Retina (tissue), 1 donor: ENCODE measurements at places on chromosomes 12 and 14.

GRCh38 chr14:25685004-25685403 is 635.1 kb upstream of the STXBP6 start:
- no peak for DNase-seq

- DNase-seq, result no peak
Observed at GRCh38 chr12:94670898-94671297, 20.5 kb upstream of the TMCC3 start.

GRCh38 chr12:3028108-3028507 is 49.1 kb upstream of the TSPAN9 start:
- DNase-seq, result no peak

DNA sequence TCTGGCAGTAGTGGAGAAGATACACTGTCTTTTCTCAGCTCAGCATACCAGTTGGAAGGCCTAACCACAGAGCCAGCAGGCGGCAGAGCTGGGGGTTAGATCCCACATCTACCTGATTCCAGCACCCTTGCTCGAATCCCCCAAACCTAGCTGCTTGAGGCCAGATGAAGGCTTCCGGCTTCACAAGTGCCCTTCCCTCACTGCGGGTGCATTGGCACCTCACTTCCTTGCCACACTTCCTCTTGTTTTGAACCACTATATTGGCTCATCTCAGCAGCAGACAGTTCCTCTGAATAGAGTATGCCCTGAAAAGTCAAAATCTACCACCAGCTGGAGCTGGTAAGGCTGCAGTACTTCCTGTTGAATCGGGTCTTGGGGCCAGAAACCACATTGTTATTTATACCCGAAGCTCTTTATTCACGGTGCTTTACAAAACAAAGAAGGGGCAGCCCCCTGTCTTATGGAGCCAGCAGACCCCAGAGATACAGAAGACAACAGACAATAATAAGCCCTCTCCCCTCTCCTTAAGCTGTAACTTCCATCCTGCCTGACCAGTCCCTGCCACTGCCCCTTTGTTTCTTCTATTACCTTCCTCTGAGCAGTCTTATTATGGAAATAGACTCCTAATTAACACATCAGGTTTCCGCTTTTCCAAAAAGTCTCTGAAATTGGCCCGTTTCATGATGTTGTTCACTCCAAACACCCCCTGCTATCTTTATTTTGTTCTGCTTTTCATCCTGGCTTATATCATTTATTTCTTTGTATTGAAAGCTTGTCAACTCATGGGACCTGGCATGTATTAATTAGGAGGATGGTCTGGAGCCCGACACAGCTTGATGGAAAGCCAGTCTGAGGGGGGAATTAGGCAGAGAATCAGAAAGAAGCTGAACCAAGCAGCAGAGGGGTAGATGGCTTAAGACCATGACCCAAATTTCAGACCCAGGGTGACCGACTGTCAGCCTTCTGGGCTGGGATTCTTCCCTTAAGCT is 233.5 kb downstream of the EFCAB11 start:
- DNase-seq, result peak; percentile 29

DNA sequence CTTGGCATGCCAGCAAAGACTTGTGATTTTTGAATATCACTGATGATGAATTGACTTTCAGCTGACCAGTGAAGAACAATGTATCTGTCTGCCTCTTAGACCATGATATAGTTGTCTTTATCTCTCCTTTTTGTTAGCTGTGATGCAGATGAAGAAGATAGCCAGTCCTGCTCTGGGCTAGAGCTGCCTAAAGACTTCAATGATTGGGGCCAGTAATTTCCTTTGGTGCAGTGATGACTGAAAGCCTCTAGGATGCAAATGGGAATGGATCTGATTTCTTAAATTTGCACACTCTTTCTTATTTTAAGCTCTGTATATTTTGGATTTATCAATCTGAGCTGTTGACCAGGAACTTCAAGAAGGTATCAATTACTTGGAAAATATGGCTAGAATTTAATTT is at the start of gene TAS2R9:
Gene TAS2R9, minus strand, starts transcription at position 101 of the 400 bp plus-strand sequence. Its CDS starts 93 bp downstream, at position 8.
- DNase-seq, result no peak

DNA sequence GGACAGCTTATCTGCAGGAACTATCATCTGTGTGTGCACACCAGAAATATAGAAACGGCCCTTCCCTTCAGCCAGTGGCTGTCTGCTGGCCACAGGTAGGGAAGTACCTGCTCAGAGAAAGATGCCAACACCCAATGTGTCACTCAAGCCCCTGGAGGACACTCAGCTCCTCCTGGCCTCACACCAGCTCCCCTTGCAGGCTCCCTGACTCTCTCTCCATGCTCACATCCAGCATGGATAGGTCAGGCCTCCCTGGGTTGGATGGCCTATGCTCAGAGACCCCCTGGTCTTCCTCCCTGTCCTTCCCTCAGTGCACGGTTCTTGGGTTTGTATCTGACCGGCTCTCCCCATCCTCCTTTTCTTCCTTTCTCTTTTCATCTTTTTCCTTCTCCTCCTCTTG is 202.1 kb downstream of the BCL11B start:
- no peak for DNase-seq

- no peak for DNase-seq
Observed at GRCh38 chr12:90936230-90937005, 18.6 kb downstream of the CCER1 start.

GRCh38 chr14:69956970-69957369 is 77.8 kb downstream of the SMOC1 start:
- DNase-seq, result no peak

GRCh38 chr12:103326190-103326589 is 169.6 kb downstream of the C12orf42 start:
- no peak for DNase-seq

GRCh38 chr12:11693601-11694000 is 44.1 kb downstream of the ETV6 start:
- DNase-seq, result no peak

DNA sequence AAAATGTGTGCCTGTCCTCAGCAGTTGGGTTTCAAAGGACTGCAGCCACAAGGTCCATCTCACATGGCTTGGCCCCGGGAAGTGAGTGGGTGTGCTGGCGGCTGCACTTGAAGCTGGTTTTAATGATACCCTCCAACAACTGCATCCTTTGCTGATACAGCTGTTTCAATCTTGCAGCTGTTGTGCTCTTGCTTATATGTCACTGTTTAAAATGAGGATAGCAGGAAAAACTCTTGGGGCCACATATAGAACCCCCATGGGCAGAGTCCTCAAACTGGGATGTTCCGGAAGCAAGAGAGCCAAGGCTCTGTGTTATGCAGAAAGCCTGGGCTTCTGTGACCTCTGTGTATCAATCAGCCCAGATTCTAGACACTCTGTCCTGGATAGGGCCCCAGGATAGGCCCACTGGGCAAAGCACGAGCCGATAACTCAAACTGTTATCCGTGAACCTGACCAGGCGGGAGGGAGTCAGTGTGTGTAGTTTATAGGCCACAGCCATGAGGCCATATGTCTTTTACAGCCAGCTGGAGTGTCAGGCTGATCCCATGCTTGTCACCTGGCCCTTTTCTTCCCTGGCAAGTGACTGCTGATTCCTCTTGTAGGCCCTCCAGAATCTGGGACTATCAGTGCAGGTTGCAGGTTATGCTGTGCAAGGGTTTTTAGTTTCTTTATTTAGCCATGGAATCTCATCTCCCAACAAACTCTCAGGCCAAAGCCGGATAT is 74.3 kb downstream of the SSPN start:
- DNase-seq, result no peak

DNA sequence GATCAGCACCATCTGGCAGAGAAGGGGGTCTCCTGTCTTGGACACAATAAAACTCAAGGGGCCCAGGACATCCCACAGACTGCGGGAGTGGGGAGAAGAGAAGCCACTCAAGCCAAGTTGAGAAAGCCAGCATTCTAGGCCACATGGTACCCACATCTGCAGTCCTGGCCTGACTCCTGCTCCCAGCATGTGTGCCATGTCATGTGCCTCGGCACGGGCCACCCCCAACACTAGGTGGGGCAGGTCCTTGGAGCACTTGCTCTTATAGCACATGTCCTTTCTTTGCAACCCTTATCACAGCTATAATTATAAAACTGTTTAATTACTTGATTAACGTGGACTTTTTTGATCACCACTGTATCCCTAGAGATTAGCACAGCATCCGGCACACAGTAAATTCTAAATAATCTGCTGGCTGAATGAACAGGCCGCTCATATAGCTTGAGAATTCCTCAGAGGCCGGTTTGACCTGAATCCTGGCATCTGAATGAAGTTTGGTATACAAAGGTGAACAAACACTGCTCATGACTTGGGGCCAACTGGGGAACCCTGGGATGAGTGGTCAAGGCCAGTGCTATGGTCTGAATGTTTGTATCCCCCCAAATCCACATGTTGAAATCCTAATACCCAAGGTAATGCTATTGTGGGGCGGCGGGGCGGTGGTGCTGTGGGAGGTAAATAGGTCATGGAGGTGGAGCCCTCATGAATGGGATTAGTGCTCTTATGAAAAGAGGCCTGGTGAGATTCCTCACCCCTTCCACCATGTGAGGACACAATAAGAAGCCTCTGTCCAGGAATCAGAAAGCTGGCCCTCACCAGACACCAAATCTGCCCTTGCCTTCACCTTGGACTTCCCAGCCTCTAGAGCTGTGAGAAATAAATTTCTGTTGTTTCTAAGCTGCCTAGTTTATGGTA is 6.6 kb downstream of the NCKAP5L start:
- DNase-seq, result no peak

DNA sequence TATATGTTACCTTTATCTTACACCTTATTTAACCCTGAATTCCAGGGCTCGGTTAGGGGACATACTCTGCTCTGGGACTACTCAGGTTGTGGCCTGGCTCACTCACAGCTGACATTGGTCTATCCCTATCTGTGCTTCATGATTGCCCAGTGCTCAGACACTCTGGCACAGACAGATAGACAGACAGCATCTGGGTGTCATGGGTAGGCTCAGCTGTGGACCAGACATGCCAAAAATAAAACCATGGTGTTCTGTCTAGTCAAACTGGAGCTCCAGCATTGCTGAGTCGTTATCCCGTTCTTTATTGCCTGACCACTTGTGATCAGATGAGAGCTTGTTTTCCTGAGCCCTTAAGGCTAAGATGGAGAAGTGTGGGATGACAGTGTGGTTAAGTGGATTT is 29.0 kb downstream of the FBXW8 start:
- no peak for DNase-seq

- DNase-seq, result no peak
Observed at GRCh38 chr12:96334502-96334901, 65.7 kb downstream of the CDK17 start.

- DNase-seq, result no peak
Observed at GRCh38 chr12:71760471-71760870, 5.8 kb downstream of the RAB21 start.

DNA sequence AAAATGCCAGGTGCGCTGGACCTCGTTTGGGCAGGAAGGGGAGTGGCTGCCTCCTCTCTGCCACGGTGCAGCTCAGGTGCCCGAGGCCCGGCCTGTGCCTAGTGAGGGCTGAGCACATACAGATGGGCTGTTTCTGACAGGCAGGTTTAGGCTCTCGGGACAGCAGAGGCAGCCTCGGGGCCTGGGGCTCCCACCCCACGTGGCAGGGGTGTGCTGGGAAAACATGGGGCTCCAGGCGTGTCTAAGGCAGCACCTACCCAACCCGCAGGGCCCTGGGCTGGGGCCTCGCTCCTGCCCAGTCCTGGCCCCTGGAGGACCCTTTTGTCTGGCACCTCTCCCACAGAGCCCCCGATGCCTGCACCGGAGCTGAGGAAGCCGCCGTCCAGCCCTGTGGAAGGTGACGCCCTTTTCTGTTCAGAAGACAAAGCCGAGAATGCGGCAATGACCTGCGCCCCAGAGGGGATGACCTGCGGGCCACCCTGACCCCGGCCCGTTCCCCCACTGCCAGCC is 76.4 kb upstream of the GALNT9 start:
- no peak for DNase-seq

GRCh38 chr12:101729842-101730241 is 9.4 kb downstream of the SYCP3 start:
- DNase-seq, result no peak

GRCh38 chr12:80211671-80212070 is 112.3 kb downstream of the OTOGL start:
- no peak for DNase-seq

GRCh38 chr14:92568621-92569479 is 55.3 kb downstream of the RIN3 start:
- no peak for DNase-seq

DNA sequence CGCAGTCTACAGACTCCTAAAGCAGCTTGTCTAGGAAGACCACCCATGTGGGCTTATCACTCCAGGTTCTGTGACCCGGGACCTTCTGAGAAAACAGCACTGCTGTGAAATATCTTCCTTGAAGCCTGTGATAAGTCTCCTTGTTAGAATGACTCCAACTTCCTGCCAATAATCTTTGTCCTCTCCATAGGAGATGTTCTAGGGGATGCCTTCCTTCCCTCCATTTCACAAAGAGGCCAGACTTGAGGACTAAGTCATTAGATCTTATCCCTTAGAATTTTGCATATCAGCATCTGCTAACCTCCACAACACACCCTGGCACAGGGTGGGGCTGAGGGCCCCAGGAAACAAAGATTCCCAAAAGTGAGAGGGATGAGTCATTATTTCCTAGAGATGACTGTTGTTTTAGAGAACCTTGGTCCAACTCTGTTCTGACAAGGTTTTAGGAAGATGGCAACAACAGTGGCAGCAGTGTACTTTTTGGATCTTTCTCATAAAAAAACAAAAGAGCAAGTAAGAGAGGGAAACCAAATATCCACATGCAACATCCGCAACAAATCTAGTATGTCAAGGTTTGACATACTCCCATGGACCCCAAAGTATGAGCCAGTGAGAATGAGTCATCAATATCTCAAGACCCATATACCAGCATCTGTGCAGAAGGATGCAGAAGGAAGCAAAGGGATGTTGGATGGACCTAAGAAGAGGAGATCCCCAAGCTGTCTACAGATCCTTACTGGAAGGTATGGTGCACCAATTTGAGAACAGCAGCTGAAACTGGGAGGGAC is 6.0 kb downstream of the LTB4R start:
- DNase-seq, result no peak

DNA sequence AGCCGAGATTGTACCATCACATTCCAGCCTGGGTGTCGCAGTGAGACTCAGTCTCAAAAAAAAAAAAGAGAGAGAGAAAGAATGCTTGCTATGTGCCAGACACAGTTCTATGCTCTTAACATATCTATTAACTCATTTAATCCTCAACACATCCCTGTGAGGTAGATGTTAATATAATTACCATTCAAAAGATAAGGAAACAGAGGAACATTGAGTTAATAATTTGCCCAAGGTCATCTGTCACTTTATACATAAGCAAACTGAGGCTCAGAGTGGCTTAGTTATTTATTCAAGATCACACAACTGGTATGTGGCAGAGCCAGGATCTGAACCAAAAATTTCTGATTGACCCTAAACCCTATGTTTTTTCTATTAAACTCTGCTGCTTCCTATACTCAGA is 116.1 kb upstream of the BCAT1 start:
- DNase-seq, result no peak

GRCh38 chr12:52152905-52153317 is 38.9 kb downstream of the KRT80 start:
- DNase-seq, result no peak

DNA sequence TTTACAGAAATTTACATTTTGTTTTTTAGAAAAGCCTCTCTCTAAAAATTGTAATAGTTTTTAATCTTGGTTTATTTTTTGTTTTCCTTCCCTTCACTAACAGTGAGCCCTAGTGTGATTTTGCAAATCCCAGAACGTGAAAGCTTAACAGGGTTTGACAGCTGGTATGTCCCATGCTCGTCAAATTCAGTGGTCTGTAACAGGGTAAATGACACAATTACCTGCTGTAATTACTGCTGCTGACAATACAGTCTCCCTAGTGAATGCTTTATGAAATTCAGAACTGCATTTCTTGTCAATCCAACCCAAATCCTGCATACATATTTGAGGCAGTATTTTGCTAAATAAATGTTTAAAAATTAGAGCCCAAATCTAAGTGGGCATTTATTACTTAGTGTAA is 249.2 kb downstream of the NELL2 start:
- peak; percentile 61 for DNase-seq

GRCh38 chr12:97283297-97283696 is 179.3 kb upstream of the RMST start:
- no peak for DNase-seq
